ENCODE measurements at places on chromosomes 13 and 19. TPM values are rescaled to one million over a fixed set of nuclear protein-coding genes. Genes with fewer than 3 reads are reported as not detected.

Gene TMPRSS9
- not detected for polyA plus RNA-seq

Gene PSG11
- polyA plus RNA-seq = not detected

Gene SERPINE3
- polyA plus RNA-seq = not detected

Gene FAM83E
- not detected for polyA plus RNA-seq

Gene B3GLCT
- 8.2 TPM for polyA plus RNA-seq

DNA sequence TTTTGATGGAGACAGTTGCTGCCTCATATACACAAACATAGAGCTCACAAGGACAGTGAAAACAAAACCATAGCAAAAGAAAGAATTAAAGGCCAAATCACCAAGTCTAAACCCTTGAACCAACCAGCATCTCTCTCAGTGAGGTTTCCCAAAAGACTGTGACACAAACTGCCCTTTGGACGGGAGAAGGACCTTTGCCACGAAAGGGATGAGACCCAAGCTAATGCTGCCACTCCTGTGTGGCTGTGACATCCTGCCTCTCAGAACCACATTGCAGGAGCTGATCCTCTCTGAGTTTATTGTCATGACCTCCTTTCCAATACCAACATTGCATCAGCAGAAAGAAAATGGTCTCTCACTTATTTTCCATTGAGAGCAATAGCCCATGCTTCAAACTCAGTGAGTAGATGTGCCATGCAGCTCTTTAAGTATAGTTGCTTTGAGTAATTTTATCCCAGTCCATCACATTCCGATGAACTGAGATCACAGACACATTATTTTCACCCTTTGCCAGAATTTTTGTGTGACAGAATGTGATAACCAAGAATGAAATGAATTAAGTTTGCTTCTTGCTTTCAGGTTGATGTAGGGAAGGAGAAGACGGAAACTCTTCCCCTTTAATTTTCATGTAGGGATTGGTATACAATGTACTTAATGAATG, 133.5 kb upstream of the IRS2 start:
- DNase-seq = no peak

DNA sequence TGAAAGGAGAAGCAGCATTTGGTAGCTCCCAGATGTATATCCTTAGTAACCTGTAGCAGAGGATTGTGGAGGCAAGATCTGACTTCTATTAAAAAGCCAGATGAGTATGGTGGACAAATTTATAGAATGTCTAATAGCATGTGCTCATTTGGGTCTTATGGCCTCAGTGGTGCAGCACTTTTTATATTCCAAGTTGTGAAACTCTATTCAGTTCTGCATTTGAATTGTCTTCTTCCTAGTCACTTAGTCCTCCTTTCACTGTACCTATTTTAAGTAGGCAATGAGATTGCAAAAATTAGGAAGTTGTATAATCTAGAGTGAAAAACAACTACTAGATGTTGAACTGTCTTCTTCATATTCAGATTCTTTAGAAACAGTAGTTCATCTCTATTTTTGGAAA, 412.5 kb upstream of the PCDH9 start:
- DNase-seq = no peak

DNA sequence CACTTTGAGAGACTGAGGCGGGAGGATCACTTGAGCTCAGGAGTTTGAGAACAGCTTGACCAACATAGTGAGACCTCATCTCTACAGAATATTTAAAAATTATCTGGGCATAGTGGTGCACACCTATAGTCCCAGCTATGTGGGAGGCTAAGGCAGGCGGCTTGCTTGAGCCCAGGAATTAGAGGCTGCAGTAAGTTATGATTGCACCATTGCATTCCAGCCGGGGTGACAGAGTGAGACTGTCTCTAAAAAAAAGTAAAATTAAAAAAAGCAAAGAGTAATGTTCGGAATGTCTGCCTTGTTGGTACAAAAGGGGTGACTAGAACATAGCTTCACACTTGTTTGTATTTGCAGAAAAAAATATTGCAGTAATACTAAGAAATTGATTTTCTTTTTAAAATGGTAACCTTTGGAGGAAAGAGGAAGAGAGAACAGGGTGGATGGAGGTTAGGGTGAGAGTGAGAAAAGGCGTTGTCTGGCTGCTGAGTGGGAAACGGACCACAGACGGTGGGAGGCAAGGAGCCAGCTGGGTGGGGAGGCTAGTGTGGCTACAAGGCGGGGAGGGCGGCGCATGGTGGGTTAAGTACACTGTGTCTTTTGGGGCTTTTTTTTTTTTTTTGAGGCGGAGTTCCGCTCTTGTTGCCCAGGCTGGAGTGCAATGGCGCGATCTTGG, 10.2 kb downstream of the PPP1R14A start:
- DNase-seq = no peak

- no peak for DNase-seq
Measured at GRCh38 chr19:33953023-33953422, 156.4 kb downstream of the KCTD15 start.

GRCh38 chr13:50882816-50883435, 26.7 kb upstream of the RNASEH2B start:
- no peak for DNase-seq

DNA sequence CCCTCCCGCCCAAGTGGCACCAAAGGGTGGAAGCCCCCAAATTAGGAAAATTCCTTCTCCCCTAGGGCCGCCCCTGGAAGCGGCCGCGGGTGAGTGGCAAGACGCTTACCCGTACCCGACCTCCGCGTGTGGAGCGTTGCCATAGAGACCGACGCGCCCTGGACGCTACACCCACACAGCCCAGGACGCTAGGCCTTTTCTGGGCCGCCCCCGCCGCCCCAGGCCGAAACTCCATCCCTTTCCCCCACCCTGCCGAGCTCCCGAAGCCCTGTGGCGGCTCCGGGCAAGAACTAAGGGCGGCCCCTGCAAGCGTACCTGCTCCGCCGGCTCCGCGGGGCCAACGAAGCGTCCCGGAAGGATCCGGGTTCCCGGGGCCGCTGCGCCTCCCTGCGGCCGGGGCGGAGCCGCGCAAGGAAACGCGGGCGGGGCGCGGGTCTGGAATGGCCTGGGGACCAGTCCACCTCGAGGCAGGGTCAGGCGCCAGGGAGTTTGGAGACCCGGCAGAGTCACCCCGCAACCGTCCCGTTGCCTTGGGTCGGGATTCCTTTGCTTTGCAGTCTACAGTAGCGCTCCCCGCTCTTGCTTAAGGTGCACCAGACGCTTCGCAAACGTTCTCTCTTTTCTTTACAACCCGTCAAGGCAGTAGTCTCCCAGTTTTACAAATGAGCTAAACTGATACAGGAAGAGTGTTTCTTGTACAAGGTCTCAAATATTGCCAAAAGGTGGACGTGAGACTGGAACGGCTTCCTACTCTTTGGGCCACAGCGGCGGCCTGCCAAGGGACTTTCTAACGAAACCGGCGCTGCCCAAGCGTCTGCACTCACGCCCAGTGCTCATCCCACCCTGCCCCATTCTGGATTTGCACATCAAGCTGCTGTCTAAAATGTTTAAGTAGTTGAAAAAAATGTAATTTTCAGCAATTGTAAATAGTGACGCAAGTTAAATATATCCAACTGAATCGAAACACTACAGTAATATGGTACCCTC, at the start of gene NEK5:
NEK5 (minus strand) TSS at position 360 of the 987 bp plus-strand sequence. CDS start 1,591 bp downstream, outside the sequence.
- DNase-seq = peak; percentile 49

DNA sequence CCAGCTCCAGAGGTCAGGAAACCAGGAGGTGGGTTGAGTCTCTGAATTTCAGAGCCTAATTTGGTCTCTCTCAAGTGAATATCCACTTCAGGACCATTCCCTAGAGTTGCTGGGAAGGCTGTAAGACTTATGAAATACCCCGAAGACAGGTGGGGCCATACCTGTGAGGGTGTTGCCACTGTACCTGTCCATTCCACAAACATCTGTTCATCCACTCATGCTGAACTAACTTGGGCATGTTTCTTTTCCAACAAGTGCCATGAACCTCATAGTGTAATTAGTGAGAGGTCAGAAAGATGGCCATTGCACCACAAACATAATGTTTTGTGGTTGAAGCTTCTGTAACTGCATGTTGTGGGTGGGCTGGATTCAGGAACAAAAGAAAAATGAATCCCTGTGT, 7.8 kb downstream of the ILF3 start:
- no peak for DNase-seq

DNA sequence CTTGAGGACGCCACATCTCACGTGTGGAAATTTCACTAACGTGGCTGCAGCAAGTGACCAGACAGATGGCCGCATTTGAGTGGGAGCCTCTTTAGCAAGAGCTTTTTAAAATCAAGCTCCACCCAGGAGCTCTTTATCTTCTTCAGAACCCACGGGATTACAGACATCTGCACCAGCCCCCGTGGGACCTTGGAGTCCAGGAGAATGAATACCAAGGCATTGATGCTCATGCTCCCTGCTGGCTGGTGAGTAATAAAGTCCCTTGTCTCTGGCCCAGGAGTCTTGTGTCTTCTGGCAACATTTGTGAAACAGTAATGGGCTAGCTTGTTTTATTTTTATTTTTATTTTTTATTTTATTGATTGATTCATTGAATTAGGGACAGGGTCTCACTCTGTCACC, 64.4 kb downstream of the TRPM4 start:
- DNase-seq = no peak

DNA sequence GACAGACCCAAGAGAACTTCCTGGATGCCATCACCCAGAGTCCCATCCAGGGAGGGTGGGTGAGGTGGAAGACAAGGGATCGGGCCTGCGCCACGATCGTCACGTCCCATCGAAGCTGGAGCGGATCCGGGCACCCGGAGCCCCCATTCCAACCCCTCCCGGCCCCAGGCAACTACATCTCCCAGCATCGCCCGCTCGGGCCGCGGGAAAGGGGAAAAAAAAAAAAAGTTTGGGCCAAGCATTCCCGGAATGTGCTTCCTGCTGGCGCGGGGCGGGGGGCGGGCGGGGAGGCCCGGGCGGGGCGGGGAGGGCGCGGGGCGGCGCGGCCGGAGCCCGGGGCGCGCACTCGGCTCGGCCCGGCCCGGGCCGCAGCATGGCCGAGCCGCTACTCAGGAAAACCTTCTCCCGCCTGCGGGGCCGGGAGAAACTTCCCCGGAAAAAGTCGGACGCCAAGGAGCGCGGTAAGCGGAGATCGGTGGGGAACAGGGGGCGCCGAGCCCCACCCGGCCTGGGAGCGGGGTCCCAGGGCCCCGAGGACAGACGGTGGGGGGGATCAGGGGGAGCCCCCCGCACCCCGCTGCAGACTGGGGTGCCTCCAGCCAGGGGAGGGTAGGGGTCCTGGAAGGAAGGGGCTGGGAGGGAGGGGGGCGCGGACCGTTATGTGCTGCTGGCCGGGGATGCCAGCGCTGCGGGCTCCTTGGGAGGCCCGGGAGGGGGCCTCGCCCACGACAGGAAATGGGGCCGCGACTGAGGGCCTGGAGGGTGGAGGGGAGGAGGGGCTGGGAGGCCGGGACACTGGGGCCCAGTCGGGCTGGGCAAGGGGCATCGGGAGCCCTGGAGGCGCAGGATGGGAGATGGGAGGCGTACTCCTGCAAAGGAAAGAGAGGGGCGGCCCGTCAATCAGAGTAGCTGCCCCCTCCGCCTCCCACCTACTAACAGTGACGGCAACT, at the start of gene SYDE1:
SYDE1 (plus strand) TSS at position 341 of the 950 bp plus-strand sequence; CDS start at position 374, 33 bp downstream.
- DNase-seq = peak; percentile 68

DNA sequence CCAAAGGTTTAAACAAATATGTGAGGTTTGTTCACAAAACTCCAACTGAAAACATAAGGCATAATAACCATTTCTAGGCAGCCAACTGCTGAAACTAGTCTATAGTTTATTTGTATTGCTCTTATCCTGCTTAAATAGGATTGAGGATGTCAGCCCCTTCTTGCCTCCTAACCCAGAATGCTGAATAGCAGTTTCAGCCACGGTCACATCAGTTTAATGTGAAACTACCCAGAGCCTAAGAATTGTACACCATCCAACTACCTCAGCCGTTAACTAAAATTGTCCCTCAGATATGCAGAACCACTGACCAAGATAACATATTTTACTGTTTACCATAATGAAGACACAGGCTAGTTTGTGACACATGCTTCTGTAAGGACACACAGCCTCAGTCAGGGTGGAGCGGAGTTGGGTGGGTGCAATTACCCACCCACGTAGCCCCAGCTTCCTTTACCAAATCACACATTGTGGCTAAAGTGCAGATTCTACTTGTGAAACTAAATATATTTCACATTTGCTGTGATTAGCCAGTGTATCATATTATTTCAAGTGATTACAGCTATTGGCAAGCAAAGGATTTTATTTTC, 259.9 kb downstream of the EFNB2 start:
- DNase-seq = no peak

GRCh38 chr13:75309981-75310580, 171.9 kb downstream of the TBC1D4 start:
- no peak for DNase-seq

- DNase-seq = no peak
Measured at GRCh38 chr13:50867637-50867945, 24.1 kb upstream of the DLEU7 start.

DNA sequence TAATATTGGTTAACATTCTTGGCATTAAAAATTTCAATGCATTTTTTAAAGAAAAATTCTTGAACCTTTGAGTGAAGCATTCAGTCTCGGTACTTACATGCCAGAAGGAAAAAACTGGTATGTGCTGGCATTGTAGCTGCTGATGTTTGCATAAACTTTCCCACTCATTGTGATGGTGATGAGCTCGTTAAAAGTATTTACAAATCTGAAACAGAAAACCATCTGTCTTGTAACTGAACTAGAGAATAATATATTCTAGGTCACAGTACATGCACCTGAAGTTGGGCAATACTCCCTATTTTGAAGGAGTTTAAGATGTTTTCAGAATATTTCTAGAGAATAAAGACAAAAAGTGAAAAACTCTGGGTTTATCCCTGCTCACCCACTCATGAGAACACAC, 64.1 kb downstream of the SLC15A1 start:
- no peak for DNase-seq

Measured in heart right ventricle (tissue), 16 donors.